Fibroblast of skin of abdomen (primary cell): ENCODE measurements at places on chromosomes 2 and 18.

DNA sequence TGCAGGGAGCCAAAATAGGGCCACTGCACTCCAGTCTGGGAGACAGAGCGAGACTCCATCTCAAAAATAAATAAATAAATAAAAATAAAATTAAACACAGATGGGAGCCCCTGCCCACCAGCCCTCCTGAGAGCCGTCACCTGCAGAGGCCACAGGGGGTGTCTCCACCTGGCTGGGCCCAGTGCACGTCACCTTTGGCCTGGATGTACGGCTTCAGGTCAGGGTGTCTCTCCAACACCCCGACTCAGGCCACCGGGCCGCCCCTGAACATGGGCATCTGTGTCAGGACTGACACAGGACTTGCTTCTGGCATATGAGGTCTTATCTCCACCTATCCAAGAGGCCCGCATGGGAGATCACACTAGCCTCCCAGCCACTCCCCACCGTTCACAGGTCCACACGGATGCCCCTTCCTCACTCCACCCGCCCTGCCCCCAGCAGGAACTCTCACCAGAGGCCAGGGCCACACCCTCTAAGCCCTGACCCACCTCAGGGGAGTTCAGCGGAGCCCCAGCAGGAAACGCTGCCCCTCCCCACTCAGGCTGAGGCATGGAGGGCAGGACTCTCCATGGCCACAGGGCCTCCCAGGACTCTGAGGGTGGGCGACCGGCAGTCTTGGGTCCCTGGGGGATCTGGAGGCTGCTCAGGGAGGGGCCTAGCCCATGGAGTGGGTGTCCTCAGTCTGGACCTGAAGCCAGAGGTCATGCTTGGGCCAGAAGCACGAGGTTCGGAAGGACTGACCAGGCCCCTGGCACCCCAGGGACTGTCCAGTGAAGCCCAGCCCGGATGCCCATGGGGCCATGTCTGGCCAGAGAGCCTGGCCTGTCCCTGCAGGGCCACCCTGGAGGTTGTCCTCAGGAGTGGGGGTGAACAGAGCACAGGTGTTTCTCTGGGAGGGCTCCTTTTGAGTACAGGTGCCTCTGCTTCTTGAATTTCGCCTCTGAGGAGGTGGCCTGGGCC lies 1.6 kb upstream of the CROCC2 start:
- no peak for DNase-seq

DNA sequence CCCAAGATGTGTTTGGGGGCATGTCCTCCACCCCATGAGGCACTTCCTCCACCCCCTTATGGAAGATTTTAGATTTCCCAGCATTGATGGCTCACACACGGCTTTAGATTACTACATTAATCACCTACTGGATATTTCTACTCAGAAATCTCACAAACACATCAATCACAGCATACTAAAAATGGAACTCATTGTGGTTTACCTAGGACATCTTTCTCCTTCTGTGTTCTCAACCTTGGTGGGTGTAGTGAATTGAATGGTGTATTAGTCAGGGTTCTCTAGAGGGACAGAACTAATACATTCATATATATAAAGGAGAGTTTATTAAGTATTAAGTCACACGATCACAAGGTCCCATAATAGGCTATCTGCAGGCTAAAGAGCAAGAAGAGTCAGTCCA lies 82.1 kb upstream of the CYRIA start:
- DNase-seq = no peak

DNA sequence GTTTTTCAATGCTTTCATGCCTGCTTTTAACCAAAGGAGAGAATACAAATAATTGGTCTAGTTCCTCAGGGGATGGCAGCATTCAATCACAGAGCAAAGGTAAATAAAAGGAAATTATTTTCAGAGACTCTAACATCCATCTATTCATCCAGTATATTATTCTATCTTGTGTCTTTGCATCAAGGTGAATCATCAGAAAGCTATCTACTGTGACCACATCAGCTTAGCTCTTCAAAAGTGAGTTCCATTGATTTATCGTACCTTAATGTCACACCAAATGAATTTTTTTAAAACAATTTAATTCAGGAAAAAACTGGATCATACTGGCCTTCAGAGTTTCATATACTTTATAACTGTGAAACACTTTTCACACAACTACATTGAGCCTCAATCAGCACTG lies 66.1 kb downstream of the CHN1 start:
- DNase-seq = peak; percentile 84

GRCh38 chr2:134287323-134287722 lies 33.5 kb downstream of the MGAT5 start:
- DNase-seq = no peak
